ENCODE measurements at places on chromosomes 6 and 20.

DNA sequence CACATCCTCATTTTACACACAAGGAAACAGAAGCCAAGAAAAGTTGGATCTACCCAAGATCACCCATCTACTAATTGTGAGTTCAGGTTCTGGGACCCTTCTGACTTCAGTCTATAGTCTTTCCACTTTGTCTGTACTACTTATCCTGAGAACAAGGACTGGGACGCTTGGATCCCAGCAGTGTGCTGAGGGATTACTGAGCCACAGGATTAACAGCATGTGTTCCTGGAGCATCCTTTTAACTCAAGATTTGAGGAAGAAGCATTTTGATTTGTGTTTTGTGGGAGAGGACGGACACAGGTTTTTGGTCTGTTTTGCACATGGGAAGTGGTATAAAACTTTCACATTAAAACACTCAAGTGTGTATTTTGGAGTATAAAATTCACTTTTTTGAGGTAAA is 4.4 kb downstream of the ENPP4 start:
- no peak for DNase-seq

DNA sequence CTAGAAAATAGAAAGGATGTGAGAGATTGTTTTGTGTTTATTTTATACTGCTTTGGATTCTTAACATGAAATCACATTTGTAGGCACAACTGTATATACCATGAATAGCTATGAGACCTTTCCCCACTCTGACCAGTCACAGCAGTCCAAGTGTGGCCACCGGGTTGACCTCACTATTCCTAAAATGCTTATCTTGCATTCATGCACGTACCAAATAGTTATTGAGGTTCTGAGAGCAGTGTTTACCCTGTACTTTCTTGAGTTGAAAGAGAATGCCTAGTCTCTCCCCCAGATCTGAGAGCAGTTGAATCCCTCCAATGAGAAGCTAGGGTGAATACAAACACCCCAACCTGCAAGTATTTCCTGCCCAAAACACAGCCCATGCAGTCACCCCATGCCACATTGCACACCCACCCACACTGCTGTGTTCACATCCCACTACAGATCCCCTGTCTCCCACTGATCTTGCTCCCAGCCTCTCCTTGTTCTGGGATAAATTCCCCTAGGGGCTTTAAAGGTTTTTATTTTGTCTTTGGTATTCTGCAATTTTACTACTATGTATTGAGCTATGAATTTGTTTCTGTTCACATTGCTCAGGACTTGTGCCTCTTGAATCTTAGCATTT is 51.6 kb downstream of the GOPC start:
- no peak for DNase-seq

DNA sequence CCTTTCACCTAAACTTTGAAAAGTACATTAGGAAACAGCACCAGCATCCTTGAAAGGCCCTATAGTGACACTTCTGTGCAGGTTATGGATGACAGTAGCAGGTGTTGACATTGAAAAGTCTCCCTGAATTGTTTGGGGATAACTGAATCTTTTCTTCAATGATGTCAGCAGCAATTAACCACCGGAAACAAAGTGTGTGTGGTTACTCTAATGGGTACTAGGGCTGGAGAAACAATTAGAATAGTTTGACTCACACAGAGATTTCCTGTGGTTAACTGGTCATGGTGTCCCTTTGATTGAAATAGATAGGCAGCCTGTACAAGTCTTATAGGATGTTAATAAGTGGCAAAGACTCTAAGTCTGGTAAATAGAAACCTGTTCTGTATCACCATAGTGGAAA is 189.1 kb downstream of the TBX18 start:
- no peak for DNase-seq

GRCh38 chr6:71203206-71203605 is 85.4 kb upstream of the OGFRL1 start:
- no peak for DNase-seq

GRCh38 chr6:46648869-46649492 is 3.6 kb downstream of the CYP39A1 start:
- no peak for DNase-seq

- no peak for DNase-seq
Observed at GRCh38 chr6:80388507-80388906, 282.0 kb downstream of the BCKDHB start.

GRCh38 chr6:35543459-35544193 is 30.9 kb upstream of the TULP1 start:
- DNase-seq: no peak

- peak; percentile 93 for DNase-seq
Observed at GRCh38 chr20:56411759-56412472, at the start of gene CASS4. TSS of gene CASS4 (plus strand) at chr20:56412260. CDS start at chr20:56412459, 199 bp downstream.

DNA sequence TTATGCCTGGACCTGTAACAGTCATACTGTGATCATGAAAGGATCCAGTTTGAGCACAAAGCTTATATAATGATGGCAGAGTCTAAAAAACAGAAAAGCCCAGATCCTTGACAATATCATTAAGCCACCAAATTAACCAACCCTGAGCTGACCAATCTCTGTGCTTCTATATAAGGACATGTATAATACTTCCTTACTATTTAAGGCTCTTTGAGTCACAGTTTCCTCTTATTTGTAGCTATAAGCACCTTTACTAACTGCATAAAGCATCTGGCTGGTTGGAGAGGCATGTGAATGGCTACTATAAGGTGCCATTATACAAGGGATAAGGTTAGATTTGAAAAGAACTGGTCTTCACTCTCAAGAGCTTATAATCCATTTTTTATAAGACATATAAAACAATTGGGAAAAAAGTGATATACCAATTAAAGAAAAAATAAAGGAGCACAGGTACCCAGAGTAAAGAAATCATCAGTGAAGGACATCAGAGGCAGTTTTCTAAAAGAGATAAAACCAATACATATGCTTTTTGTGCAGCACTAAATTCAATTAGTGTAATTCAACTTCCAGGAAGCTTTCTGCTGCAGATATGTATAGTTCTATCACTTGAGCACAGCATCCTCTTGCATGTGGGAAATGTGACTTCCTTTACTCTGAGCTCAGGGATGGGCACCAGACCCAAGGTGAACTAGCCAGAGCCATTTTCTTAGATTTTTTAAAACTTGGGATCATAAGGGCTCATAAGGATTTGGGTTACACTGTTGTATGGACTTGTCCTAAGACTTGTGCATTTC is 121.0 kb downstream of the BTBD9 start:
- no peak for DNase-seq

DNA sequence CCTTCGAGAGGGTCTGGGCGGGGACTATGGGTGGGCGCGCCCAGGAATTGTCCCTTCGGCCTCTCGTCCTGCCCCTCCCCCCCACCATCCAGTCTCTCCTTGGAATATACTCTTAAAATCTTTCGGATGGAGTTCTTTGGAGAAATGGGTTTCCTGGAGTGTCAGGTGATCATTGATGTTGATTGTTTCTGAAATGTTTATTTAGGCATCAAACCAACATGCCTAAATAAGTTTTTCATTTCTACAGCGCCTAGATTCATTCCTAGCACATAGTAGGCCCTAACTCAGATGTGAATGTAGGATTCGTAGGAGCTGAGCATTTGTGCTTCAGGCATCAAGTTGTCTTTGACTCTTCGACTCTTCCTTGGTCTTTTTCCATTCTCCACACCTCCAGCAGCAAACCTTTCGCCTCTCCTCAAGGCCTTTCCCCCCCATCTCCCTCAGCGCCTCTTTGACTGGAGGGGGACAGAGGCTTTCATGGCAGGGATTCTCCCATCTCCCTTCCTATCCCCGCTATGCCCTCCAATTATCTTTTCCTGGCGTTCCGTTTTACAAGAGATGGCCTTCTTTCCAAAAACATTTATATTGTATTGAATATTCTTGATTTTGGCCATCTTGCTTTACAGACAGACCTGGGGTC is 610 bp downstream of the CASP8AP2 start:
- no peak for DNase-seq

DNA sequence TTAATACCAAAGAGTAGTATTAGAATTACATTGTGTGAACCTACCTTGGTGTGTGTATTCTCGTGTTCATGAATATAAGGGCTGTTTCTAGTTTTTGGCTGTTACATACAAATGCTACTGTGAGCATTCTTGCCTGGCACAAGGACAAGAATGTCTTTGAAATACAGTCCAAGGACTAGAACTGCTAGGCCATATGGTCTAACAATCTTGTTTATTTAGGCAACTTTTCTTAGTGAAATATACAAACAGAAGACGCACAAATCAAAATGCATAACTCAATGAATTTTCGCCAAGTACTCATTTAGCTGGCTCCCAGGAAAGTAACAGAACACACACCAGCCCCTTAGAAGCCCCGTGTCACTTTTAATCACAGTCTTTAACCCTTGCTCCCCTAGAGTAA is 28.5 kb downstream of the KDM1B start:
- no peak for DNase-seq

- DNase-seq: no peak
Observed at GRCh38 chr20:23099791-23100719, 13.9 kb upstream of the CD93 start.

DNA sequence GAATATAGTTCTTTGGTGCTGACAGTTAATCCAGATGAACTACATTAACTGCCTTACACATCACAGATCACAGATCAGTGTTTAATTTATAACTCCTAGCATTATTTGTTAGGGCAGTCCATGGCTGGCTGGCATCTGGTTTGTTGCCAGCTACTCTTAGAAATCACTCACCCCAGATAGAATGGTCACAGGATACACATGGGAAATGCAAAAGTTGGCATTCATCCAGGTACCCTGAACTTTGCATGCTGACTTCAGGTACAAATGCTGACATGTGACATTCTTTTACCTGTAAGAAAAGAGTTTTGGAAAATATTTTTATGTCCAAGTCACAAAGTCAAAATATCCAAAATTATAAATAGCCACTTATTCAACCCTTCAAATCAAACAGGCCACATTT is 20.2 kb downstream of the FBXL4 start:
- DNase-seq: no peak

- DNase-seq: no peak
Observed at GRCh38 chr6:18004256-18004985, 17.0 kb upstream of the KIF13A start.

GRCh38 chr6:135183002-135183531 is 2.0 kb downstream of the MYB start:
- no peak for DNase-seq

- DNase-seq: no peak
Observed at GRCh38 chr20:57737349-57737748, 27.5 kb upstream of the PMEPA1 start.

DNA sequence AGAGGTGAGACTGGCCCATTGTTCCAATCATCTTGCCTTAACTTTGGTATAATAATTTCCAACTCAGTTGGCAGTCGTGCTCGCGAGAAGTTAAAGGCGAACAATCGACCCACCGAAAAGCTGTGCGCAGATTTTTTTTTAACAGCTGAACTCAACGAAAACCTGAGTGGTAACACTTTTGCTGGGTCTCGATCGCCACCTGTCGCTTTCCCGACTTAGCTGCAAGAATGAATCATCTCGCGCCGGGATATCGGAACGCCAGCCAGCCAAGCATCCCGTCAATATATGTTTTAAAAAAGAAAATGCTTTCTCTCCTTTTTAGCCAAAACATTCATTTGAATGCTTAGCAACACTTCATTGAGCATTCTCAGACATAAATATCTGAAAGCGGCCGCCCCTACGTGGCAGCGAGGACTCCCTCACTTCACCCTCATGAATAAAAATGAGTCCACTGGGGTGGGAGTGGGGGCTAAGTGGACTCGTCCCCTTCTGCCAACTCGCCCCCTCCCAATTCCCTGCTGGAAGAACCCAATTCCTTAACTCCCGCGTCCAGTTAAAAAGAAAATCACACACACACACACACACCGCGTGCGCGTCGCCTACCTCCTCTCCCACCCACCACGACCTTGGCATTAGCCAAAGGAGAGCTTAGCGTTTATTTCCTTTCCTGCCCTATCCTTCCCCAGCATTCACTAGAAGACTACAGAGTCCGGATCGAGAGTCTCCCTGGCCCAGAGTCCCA is 1.5 kb downstream of the COL12A1 start:
- DNase-seq: no peak

GRCh38 chr6:165571721-165572132 is 91.3 kb downstream of the PDE10A start:
- no peak for DNase-seq

GRCh38 chr6:135692426-135692825 is 159.1 kb upstream of the PDE7B start:
- DNase-seq: no peak

DNA sequence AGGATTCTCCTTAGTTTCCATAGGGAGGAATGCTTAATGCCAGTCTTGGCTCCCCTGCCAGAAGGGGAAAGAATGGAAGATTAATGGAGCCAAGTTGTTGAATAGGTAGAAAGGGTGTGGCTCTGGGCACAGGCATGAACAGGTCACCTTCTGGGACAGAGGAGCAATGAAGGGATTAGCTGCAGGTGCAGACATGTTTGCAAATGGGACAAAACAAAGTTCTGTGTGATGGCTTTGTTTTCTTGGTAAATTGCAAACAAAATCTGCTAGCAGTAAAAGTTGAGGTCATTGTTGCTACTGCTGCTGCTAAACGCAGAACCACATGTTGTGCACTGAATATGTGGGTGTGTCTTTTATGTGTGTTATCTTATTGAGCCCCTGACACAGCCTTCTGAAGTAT is 93.3 kb downstream of the PERP start:
- DNase-seq: no peak
